ENCODE measurements at places on chromosomes 2 and 18. TPM values are rescaled to one million over a fixed set of nuclear protein-coding genes. Genes with fewer than 3 reads are reported as not detected.

- no peak for DNase-seq
These were observed 50.1 kb upstream of the KCNH7 start for GRCh38 chr2:162888652-162889051.

DNA sequence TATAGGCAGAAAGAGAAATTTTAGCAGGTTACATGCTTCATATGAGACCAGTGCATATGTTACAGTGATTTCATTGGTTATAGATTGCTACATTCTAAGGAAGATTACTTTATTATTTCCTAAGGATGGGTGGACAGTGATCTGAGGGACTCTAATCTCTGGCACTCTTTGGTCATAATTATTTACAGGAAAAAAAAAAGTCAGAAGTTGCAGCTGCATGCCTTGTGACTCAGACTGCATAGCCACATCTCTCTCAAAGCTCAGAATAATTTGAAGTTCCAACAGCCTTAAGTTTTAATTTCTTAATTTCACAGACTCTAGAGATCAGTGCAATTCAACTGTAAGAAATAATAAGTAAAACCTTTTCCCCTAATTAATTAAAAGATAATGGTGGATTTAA lies 27.1 kb upstream of the BARD1 start:
- DNase-seq, result no peak

The CD226 gene
- polyA plus RNA-seq, result 3.3 TPM

The CDKL4 gene
- 0.81 TPM for polyA plus RNA-seq

GRCh38 chr2:85741833-85742455 lies 11.8 kb upstream of the ATOH8 start:
- no peak for DNase-seq
